ENCODE measurements at places on chromosomes 13 and 19.

GRCh38 chr19:42345191-42345812 is 19.9 kb downstream of the MEGF8 start:
- DNase-seq, result no peak

DNA sequence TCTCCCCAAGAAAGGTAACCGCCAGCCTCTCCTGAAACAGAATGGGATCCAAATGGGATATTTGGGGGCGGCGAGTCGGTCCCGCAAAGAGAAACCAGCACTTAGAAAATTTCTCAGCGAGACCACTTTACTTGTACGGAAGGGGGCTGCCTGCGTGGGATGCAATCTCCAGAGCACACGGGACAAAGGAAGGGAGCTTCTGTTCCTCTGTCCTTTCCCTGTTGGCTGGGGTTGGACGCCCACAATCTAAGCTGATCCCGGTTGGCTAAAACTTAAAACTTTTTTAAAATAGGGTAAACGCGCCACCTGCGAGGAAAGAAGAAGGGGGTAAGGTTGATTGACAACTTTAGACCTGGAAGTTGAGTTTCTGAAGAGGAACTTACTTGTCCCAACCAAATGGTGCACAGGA is 826 bp upstream of the BSG start:
- DNase-seq, result no peak

GRCh38 chr13:60482012-60482411 is 85.0 kb downstream of the TDRD3 start:
- DNase-seq, result no peak

GRCh38 chr13:46178821-46179220 is 3.2 kb downstream of the LCP1 start:
- DNase-seq, result no peak

- DNase-seq, result no peak
These were observed at the start of gene MAST1 for GRCh38 chr19:12838182-12838885. Gene MAST1 (plus strand): TSS chr19:12838515. CDS start chr19:12838573, 58 bp downstream.

DNA sequence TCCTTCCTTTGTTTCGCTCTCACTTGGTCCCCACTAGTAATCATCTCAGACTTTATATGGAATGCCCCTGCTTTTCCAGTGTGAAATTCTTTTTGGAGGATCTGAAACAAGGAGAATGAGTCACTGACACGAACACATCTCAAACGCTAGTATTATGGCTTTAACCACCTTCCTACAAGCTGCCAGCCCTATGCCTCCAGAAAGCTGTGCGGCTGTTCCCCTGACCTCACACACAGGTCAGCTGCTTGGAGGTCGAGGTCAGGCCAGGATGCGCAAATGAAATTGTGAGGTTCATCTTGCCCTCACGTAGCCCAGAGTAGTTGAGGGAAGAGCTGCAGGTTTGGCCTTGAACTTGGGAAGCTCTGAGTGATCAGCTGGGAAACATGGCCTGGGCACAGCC is 449.8 kb downstream of the FGF9 start:
- DNase-seq, result no peak

GRCh38 chr19:49766930-49767299 is at the start of gene AP2A1:
Gene AP2A1 (plus strand): TSS chr19:49767001. CDS start chr19:49767134, 133 bp downstream.
- no peak for DNase-seq

GRCh38 chr13:93708308-93709075 is 481.9 kb downstream of the GPC6 start:
- no peak for DNase-seq
